ENCODE measurements at places on chromosomes 12 and 14.

DNA sequence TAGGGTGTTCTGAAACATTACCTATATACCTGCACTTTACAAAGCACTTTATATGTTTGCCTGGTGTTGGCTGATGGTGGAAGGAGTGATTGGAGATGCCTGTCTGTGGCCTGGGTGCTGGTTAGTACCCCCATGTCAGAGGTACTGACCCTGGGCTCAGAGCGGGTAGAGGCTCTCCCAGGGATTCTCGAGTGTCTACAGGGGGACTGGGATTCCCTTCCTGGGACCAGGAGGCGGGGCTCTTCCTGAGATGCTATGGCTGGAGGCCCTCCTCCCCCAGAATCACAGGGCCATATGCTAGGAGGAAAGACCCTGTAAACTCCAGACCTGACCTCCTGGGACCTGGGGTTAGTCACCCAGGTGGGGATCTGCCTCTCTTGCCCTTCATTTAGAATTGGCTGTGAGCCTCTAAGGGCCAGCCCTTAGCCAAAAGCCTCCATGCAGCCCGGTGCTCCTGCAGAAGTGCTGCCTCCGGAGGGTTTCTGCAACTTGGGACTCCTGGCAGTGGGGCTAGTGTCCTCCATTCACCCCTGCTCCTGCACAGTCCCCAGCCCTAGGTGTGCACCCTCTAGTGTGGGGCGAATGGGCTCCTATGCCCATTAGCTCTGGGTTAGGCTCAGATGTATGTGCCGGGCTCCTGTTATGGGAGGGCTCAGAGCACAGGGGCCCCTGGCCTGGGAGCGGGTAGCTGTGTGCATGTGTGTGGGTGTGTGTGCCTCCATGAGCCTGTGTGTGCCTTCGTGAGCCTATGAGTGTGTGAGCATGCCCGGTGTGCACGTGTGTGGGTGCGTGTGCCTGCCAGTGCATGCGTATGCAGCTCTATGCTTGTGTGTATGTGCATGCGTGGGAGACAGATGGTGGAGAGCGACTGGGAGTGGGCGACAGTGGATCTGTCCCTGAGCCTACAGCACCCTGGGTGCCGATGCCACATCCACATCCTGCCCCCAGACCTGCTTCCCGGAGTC, 36.6 kb downstream of the RTL1 start:
- DNase-seq, result no peak

DNA sequence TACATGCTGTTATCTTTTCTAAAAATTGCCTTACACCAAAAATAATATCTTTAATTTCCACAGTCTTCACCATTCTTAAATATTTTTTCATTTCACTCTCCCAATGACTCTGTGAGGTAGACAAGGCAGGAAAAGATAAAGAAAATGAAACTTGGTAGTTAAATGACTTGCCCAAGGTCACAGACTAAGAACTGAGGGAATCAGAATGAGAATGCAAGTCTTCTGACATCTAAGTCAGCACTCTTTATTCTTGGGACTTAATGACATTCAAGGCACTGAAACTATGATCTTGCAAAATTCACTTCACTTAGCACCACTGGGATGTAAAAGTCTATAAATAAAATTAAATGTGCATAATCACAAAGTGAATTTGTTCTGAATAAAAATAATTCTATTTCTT, 104.5 kb downstream of the SLC2A13 start:
- no peak for DNase-seq

DNA sequence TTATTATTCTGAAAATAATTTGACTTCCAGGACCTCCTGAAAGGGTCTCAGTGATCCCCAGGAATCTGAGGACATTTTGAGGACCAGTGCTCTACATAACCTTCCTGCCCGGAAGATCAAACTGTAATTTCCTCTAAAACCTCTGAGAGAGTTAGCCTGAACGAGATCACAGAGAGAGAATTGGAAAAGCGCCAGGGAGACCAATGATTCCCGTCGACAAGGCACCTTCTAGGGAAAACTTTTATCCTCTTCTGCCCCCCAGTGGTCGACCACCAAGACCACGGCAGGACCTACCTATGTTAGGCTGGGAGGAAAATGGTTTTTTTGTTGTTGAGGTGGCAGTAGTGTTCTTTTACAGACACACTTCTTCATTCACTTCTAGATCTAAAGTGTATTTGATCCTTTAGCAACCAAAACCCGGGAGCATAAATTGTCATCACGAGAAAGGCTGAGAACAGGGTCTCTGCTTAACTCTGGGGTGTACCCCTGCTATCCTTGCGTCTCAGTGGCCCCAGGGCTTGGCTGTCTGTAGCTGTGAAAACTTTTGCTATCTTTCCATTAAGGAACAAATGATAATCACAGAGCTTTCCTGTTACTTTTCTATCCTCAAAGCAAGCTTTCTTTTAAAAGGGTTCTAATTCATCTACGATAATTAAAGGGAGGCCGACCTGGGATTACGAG, 62.9 kb upstream of the NID2 start:
- peak; percentile 5 for DNase-seq

DNA sequence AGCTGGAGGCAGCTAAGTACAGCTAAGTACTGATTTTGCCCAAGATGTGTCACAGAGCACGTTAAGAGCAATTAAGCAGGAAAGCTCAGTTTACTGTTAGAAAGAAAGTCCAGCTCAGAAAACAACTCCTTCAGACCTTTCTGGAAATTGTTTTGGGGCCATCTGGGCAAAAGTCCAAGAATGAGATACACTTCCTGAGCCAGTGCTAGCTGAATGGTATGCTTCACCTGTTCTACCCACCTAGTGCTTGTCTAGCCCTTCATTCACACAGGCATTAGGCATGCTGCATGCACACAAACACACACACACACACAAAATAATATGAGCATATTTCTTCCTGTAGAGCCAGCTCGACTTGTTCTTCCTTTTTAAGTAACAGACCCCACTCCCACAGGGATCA, 6.6 kb upstream of the IKZF4 start:
- no peak for DNase-seq

- DNase-seq, result no peak
These were observed 12.8 kb downstream of the ZFYVE1 start for GRCh38 chr14:73014105-73014504.

- DNase-seq, result no peak
These were observed 230.4 kb downstream of the TRHDE start for GRCh38 chr12:72502546-72502945.

GRCh38 chr14:32980902-32981501, 42.3 kb downstream of the NPAS3 start:
- DNase-seq, result no peak

DNA sequence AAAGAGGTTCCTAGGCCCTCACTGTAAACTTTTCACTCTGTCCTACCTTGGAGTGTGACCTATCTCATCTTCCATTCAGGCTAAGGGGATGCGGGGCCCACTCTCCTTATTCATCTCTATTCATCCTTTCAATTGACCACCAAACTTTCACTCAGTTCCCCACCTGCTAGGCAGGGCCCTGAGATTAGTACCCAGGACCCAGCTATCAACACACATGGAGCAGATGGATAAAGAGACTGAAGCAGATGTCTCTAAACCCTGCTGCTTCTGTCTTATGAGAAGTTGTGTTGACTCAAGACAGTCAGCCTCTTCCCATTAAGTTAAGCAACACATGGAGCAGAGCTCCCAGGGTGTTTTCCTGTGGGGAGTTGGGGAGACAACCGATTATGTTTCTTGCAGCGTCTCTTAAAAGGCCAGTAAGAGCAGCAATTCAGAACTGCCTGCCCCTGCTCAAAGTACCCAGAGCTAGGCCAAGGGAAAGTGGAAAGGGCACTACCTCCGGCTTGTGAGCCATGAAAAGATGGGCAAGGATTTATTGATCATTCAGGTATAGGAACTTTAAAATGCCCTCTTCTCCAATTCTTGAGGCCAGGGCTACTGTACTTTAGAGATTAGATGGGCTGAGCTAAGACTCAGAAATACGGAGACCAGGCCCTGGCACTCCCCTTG, 10.7 kb downstream of the KRT76 start:
- DNase-seq, result no peak

Measured in stimulated activated CD4-positive, alpha-beta T cell treated with anti-CD3 and anti-CD28 coated beads, Interleukin-1b, Interleukin-23, amount 100 ng/mL, for 4 hours (primary cell).